ENCODE measurements at places on chromosomes 3 and 15.

- DNase-seq = peak; percentile 26
Measured at GRCh38 chr15:92069308-92070250, 216.1 kb downstream of the SLCO3A1 start.

DNA sequence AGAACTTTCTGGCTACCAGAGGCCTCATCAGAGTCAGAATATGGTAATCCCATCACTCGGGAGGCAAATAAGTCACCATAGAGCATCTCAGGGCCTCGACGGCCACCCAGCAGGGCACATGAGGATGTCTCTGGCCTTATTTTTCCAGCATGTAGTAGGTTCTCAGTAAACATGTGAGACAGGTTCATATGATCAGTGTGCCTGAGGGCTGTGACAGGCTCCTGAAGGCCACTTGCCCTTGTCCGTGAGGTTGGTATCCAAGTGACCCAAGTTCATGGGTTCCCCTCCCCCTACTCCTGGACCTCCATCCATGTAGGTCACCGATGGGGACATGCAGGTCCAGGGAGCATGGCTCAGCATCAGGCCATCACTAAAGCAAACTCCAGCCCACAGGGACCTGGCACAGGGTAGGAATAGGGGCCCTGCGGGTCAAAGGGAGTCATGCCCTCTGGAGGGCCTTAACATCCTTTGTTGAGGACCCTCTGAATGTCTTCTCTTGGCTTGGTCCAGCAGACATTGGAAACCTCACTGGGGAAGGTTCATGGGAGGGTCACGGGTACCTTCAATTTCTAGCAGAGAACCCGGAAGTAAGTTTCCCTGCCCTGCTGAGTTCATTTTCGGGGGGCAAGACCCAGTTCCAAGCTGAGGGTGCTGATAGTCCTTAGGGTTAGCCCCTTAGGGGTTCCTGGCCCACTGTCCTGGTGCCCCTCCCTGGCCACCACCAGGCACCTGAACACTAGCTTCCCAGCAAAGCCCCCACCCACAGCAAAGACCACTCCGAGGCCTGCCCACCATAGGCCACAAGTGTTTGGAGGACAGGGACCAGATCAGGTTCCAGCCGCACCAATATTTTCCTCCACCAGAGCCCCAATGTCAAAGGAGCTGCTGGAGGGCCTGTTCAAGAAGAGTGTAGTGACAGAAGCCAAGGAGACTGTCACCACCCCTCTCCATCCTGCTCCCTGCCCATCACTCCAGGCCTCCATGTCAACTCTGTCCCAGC lies 61.1 kb downstream of the ZNF445 start:
- no peak for DNase-seq

GRCh38 chr3:194043516-194043915 lies 92.4 kb upstream of the HES1 start:
- DNase-seq = no peak

GRCh38 chr3:25044762-25045710 lies 383.0 kb upstream of the RARB start:
- no peak for DNase-seq

GRCh38 chr15:72323752-72324151 lies 3.8 kb upstream of the CELF6 start:
- no peak for DNase-seq

GRCh38 chr3:114290911-114291901 lies 2.6 kb upstream of the TIGIT start:
- DNase-seq = peak; percentile 28

DNA sequence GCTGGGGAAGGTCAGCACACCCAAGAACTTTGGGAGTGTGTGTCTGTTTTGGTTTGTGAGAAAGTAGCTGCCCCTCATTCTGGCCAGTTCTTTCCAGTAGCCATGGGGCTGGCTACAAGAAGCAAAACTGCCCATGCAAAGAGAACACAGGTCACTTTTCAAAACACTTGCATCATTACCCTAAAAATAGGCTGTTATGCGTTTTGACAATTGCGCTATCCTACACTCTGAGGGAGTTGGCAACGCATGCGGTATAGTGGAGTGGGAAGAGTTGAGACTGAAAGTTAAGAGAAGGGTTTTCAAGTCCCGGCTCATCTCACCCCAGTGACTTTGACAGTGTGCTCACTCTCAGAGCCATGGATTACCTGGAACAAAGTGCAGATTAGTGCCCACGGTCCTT lies 41.8 kb upstream of the MYZAP start:
- no peak for DNase-seq

DNA sequence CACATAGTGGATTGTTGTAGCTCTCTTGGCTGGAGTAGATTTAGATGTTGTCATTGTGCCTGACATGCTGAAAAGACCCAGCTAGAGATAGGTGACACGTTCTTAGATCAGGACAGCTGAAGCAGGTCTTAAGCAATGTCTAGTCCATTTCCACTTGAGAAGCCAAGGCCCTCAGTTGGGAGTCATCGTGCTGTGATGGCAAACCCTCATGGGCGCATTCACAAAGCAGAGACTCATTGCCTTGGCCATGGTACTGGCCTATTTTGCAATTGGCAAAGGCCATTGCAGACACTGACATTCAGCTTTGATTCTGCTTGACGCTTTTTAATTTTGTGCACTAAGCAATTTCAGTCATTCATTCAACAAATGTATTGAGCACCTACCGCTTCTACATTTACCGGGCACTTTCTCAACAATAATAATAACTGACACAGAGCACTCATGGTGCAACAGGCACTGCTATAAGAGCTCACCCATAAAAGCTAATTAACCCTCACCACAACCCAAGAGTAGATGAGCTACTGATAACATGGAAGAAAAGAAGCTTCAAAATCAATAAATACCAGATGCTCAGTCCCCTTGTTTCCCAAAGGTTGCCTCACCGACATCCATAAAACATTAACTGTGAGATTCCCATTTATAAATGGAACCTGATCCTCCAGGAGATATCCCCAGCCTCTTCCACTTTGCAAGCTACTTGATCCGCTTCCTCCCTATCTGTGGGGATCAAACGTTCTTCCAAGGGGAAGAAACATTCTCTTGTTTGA lies 200.1 kb downstream of the TLE3 start:
- no peak for DNase-seq

DNA sequence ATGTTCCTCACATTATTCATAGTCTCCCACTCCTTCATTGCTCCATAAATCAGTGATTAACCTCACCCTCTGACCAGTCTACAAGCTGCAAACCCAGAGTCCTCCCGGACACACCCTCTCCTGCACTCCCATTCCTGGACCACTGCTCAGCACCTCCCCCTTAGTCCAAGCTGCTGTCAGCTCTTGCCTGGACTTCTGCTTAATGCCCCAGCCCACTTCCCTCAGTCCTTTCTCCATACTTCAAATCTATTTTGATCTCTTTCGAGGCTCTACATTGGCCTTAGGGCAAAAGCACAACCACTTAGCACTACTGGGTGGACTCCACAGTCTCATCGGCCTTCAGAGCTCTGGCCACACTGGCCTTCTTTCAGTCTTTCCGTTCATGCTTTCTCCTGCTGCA lies 79.4 kb upstream of the FAM98B start:
- DNase-seq = no peak

DNA sequence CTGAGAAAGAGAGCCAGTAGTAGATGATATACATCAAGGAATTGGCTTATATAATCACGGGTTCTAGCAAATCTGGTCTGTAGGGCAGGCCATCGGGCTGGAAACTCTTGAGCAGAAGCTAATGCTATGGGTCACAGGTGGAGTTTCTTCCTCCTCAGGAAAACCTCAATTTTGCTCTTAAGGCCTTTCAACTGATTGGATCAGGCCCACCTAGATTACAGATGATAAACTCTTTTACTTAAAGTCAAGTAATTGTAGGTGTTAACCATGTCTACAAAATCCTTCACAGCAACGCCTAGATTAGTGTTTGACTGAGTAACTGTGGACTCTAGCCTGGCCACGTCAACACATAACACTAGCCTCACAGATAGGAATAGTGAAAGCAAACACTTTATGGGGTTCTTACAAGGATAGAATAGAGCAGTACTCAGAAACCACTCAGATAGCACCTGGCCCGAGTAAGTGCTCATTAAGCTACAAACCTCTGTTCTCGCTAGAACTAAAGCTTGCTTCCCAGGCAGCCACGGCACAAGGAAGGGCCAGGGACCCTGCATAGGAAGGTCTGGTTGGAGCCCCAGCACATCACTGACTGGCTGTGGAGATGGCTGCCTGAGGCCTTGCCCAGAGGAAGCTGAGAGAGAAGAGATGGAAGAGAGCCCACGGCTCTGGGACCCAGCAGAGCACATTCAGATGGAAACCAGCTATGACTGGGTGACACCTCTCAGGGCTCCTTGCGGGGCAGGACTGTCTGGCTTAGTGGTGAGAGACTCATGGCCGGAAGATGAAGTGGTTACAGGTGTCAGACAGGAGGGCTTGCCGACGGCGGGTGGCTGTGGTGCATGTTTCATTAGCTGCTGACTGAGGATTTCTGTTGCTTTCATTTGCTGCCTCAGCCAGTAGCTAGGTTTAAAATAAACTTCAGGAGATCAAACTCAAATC lies 202.5 kb upstream of the TLE3 start:
- DNase-seq = no peak

GRCh38 chr3:127167315-127168043 lies 25.5 kb upstream of the PRR23E start:
- no peak for DNase-seq

DNA sequence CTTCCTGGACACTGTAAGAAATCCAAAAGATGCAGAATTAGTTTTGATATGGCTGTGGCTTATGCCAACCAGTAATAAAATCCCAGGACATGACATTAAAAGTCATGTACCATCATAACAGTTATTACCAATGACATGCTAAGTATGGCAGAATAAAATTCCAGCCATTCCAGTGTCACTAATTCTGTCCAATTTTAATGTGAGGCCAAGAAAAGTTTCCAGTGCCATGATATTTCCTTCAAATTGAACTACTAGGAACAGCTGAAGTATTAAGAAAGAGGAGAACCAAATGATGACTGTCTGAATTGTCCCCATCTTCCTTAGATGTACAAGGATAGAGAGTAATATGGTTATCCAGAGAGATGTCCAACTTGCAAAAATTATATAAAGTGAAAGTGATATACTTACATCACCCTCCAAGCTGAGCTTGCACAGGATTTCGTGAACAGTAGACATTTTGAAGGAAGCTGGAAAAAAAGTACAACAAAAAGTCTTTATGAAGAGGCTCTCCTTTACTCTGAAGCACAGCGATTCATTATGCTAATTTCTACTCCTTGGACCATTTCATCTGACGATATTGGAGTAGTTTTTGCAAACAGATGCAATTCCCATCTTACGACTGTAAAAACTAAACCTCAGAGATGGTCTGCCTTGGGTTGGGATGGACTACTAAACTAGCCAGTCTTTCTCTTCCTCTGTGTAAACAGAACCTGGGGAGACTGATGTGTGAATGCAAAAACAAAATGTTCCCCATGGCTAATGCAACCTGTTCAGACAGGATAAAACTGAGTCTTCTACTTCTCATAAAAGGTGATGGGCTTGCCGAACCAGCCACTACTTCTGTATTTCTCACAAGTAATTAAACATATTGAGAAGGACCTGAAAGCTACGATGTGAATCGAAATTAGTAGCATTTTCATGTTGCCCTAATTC lies 11.9 kb downstream of the ANXA2 start:
- DNase-seq = no peak

- DNase-seq = no peak
Measured at GRCh38 chr3:67635806-67636205, 18.6 kb downstream of the SUCLG2 start.

- no peak for DNase-seq
Measured at GRCh38 chr3:135232226-135232625, 437.2 kb downstream of the EPHB1 start.

DNA sequence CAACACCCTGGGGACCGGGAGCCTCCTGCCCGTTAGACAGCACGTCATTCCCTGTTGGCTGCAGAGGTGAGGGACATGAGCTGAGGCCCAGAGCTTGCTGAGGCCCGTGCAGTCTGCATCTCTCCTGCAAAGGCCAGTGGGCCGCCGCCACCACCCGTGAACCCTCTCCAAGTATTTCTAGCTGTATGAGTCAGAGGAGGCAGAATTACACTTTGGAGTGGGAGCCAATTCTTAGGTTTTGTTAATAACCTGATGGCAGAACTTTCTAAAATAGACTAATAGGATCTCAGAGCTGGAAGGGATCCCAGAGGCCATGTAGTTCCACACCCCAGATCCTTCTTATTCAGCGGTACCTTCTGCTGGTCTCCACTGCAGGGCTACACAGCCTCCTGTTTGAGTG lies 335.2 kb upstream of the CTDSPL start:
- no peak for DNase-seq

All from tibial nerve (tissue), 4 donors.